Fibroblast of skin of scalp (primary cell): ENCODE measurements at places on chromosomes 1 and 21.
A peak's percentile ranks its signal among the peaks of the same experiment; 100 is the strongest.

GRCh38 chr1:150072959-150073358 lies 5.4 kb downstream of the VPS45 start:
- peak; percentile 23 for DNase-seq

DNA sequence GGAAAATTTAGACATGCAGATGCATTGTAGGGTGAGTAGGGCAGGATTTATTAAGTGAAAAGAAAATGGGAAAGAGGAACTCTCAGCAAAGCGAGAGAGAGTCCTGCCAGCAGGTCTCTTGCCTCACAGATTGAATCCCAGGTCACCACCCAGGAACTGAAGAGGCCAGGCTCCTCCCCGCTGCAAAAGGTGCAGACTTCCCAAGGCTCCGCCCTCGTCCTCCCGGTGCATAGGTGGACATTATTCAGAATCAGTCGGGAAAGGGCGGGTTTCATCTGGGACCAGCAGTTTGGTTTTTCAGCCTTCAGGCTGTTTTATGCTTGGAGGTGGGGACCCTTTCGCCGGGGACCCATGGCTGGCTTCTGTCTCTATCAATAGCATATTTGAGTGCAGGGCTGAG lies 41.6 kb upstream of the APP start:
- no peak for DNase-seq

DNA sequence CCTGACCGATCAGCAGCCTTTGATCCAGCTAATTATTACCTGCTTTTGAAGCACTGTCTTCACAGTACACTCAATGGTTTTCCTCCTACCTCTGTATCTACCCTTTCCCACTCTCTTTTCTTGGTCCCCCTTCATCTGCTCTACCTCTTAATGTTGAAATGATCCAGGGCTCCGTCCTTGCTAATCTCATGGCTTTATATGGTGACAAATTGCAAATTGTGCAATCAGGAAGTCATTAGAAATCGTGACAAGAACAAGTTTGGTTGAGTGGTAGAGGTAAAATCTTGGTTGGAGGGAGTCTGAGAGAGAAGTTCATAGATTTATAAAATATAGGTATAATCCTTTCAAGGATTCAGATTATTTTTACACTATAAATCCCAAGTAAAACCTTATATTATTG lies 9.6 kb upstream of the CYB5R1 start:
- DNase-seq: no peak

GRCh38 chr1:219837274-219837993 lies 90.9 kb downstream of the SLC30A10 start:
- DNase-seq: peak; percentile 46

- DNase-seq: peak; percentile 96
These were observed at the start of gene S100A13 for GRCh38 chr1:153626904-153627714. Gene S100A13 (minus strand): TSS chr1:153627505. CDS start chr1:153626472, 1,033 bp downstream.

GRCh38 chr1:214446772-214447556 lies 104.4 kb downstream of the PTPN14 start:
- peak; percentile 96 for DNase-seq

GRCh38 chr1:107056426-107057196 lies at the start of gene PRMT6:
Gene PRMT6 (plus strand): TSS chr1:107056674. CDS start chr1:107056716, 42 bp downstream.
- DNase-seq: peak; percentile 79

DNA sequence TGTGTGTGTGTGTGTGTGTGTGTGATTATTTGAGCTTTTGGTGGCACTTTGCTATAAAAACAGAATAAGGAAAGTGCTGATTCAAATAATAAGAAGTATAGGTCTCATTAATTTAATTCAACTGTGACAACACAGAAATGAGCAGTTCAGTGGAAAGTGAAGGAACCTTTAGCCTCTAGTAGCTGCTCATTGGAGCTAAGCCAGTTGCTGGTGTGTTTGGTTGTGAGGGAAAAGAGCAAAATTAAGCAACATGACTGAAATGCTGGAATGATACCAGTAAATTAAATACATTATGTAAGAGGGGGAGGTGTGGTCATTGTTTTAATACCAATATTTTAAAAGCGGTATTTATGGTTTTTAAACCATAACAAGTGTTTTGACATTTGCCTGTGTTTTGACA lies 55.2 kb downstream of the KIAA0040 start:
- DNase-seq: no peak

GRCh38 chr1:110011527-110012041 lies 22.8 kb upstream of the STRIP1 start:
- DNase-seq: peak; percentile 58

DNA sequence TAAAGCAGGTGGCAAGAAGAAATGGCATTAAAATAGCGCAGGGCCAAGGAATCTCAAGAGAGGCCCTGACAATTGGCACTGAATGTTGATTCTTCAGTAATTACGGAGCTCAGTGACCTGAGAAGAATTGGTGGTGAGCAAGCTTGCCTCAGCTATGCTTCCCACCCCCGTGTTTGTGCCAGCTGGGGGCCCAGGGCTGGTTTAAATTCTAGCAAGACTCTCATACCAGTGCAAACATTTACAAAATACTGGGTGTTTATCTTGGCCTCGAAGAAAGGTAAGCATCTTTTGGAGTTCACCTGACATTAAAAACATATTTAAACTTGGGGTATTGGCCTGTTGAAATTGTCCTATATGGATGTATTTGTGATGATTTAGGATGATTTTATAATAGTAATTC lies 296.7 kb upstream of the USP25 start:
- DNase-seq: no peak

DNA sequence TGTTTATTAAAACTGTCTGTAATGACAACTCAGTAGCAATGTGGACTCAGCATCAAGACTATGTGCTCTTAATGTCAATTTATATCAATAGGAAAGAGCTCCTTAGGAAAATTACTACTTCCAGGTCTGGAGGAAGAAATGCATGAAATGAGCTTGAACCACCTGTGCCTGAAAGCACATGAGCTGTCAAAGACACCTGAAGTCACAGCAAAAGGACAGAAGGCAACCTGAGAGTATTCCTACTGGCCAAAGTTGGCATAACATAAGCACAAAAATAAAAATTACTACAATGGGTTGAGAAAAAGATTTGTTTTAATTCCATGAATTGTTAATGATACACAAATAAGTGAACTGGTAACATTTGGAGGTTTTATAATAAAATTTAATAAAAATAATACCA lies 13.4 kb upstream of the KRTAP7-1 start:
- DNase-seq: no peak

GRCh38 chr1:192858456-192858855 lies 49.6 kb downstream of the RGS2 start:
- DNase-seq: no peak

- no peak for DNase-seq
These were observed 21.0 kb downstream of the PDE9A start for GRCh38 chr21:42674351-42674940.

DNA sequence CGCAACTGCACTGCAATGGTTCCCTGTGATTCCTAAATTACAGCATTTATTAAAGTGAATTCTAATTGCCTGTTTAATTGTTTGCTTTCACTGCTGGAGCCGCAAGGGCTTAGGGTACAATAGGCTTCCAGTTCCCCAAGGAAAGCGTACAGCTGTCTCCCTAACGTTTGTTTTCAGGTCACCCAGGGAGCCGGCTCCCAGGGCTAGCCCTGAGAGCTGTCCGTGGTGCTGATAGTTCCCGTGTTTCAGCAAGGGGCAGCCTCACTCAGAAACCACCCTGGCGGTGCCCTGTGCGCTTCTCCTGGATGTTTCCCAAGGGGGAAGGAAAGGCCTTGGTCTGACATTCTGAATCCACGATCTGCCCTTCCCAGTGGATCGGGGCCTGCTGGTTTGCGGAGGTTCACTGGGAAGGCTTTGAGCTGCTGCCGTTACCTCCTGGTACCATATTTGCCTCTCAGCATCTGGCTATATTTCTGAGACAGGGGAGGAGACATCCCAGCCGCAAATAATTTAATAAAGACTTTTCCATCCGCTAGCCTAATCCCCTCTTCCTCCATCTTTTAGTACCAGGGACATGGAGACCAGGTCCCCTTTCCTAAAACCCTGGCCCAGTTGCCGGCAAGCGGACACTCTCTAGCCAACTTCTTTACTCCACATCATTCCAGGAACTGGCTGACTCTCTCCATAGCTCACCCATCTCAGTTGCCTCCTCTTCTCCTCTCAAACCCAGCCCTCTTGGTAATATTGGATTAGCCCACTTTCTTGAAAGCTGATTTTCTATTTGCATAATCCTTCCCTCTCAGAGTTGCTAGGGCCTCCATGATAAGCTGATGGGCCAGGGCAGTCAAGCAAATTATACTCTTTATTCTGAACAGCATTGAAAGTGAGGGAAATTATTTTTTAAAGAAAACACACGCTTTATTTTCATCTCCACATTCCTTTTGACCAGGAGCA lies 149.0 kb downstream of the IGSF21 start:
- DNase-seq: peak; percentile 50

DNA sequence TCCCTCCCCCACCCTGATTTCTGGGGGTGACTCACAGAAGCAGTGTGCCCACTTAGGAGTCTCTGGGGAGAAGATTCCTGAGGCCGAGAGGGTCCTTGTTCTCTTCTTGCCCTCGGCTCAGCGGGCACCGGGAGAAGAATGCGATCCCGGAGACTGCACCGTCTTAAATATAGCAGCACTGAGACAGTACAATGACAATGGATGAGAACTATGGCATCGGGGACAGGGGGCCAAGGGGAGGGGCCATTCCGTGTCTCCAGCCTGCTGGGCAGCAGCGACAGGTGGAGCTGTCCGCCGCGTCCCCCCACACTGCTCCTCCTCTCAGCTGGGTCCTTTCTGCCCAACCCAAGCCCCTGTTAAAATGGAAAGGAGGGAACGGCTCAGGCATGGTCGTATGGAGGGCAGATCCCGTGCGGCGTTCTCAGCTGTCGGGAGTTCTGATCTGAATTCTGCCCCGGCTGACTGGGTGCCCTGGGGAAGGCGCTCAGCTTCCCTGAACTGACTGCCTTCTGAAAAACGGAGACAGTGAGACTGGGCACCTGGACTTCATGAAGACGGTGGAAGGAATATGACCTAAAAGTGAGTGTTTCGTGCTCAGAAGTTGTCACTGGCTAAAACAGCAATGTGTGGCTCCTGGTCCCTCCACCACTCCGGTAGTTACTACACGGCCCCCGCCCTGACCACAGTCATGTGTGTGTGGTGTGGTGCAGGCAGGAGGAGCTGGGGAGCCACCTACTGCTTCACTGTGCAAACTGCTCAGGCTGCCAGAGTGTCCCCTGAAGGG lies at the start of gene MYOM3:
MYOM3 (minus strand) TSS at position 140 of the 784 bp plus-strand sequence. CDS start 3,499 bp downstream, outside the sequence.
- DNase-seq: peak; percentile 75

- DNase-seq: no peak
These were observed 3.1 kb downstream of the IL6R start for GRCh38 chr1:154408174-154408777.

- no peak for DNase-seq
These were observed 1.8 kb downstream of the TTLL10 start for GRCh38 chr1:1175221-1176062.

DNA sequence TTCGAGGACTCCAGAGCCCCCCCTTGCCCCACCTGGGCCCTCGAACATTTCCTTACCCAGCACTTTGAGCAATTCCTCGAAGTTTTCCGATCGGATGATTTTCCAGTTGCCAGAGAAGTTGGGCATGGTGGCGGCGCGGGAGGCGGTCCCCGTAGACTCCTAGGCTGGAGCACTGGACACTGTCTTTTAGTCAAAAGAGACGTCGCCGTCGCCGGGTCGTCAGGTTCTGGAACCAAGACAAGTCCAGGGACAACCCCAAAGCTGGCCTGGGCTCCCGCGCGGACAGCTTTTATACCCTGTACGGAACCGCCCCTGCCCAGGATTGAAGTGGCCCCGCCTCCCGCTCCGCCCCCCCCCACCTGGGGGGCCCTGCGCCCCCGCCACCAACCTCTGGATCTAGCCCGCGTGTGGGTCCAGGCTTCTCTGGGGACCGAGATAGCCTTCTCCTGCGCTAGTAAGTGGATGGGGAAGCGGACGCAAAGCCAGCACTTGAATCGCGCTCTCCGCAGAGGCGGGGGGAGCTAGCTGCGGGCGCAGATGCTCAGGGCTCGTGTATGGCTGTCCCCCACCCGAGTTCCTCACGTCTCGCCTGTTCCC lies at the start of gene CRABP2:
CRABP2 (minus strand) TSS at position 263 of the 597 bp plus-strand sequence; CDS start at position 126, 137 bp downstream.
- peak; percentile 44 for DNase-seq

GRCh38 chr21:31874812-31875212 lies 2.0 kb downstream of the HUNK start:
- no peak for DNase-seq

DNA sequence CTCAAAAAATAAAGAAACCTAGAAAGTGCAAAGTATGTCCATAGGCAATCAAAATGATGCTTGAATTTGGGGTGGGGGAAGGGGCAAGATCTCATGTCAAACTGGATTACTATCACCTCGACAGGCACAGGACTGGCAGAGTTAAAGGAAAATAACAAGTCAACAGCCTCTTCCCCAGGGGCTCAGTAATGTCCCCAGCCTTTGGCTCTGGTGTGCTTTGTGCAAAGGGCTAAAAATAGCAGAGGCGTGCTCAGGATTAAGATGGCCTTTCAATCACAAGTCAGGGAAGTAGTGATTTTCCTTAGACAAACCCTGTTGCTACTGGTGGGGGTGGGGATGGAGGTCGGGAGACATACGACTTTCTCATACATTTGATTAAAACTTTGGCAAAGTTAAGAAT lies 63.5 kb upstream of the OLIG2 start:
- DNase-seq: no peak

DNA sequence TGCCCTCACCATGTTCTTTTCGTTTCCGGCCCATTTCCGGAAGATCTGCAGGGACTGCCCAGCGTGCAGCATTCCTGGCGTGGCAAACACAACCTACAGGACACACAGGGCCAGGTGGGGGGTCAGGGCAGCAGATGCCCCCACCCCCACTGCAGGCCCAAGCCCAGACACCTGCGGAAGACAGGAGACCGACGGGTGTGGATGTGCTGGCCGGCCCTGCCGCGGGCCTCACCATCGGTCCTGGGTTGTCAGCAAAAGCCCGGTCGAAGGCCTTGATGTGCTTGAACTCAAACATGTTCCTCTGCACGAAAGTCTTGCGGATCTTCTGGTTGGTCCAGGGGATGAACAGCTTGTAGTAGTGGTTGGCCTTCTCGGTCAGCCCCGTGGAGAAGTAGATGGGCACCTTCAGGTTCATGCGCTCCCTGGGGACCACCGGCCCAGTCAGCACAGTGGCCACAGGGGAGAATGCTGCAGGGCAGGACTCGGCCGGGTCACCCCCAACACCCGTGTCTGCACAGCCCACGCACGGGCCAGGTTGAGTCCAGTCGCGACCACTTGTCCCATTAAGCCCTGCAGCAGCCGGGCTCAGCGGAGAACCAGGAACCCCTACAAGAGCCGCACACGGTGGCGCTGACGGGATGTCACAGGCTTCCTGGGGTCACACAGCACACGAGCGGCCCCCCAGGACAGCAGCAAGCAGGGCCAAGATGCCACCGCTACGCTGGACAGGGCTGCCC lies 5.3 kb downstream of the PUSL1 start:
- DNase-seq: no peak

DNA sequence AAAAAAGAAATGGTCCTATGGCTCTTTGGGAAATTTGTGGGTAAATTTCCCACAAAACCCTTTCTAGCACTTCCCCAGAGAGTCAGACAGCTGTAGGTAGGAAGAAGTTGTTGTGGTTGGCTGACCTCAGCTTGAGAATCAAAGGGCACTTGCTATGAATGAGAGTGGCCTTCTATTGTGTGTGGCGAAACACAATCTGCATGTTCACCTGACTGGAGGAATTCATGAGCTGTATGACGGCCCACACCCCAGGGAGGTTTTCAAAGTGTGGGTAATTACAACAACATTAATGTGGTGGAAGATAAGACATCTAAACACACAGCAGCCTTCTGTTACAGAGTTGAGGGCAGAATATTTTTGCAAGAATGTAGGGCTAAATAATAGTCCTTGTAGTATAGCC lies 38.8 kb downstream of the NGF start:
- DNase-seq: no peak
